Right hindlimb (tissue), 1 donor: ENCODE measurements at places on chromosomes 2 and 18.

DNA sequence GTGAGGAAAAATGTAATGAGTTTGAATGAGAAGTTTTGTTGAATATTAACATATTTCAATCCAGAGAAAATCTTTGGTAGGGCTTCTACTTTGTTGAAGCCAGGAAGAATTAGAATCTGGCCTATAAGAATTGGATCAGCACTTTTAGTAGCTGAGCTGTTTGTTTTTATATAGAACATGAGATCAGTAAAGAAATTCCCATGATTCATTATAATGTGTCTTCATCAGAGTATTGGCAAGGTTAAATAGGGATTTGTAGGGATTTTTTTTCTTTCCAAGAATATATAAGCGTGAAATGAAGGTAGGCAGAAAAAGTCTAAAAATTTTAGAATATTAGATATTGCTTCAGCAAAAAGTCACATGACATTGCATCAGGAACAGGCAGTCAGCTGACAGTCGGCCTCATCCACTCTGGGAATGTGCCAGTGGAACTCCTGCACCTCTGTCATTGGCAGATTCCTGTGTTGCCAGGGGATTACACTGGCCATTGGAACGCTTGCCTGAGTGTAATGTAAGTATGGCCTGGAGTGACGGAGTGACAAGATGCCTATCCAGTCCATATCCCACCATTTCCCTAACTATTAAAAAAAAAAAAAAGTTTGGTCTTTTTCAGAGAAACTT is 60.6 kb downstream of the SERTAD2 start:
- DNase-seq = no peak

DNA sequence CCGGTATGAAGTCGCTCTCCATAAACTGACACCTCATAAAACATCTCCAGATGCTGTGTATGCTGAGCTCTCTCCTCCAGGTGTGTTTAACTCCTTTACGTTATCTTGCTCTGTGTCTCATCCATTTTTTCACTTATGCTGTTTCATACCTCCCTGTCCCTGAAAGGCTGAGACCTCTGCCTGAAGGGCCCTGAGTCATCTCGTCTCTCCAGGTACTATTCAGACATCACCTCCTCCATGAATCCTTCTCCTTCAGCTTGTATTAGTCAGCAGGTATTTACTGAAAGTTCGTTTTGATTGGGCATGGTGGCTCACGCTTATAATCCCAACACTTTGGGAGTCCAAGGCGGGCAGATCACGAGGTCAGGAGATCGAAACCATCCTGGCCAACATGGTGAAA is 244.5 kb upstream of the EPHA4 start:
- no peak for DNase-seq

GRCh38 chr18:39523281-39523680 is 1957.7 kb upstream of the CELF4 start:
- DNase-seq = no peak

DNA sequence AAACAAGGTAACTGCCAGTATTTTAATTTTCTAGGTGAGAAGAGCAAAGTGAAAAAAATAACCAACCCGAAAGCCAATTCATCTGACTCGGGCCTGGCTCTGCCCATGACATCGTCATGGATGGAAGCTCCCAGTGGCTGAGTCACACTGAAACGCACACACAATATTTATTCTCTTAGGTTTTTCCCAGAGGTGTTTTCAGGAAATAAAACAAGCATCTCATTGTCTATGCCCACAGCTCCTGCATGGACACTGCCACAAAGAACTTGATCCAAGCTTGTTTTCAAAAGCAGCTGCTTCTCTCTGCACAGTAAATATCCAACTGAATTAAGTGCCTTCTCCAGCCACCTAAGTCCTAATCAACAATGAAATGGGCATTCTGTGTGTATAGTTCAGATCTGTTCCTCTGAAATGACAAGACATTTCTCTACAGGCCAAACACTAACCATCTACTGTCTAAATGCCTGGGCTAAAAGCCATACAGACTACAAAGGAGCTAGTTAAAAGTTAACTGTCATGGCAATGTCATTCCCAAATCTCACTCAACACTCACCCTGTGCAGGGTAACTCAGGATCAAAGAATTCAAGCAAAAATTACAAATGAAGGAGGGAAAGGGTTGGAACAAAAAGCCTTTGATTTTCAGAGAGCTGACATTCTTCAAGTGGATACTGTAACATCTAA is 62.9 kb downstream of the RPL31 start:
- DNase-seq = no peak

DNA sequence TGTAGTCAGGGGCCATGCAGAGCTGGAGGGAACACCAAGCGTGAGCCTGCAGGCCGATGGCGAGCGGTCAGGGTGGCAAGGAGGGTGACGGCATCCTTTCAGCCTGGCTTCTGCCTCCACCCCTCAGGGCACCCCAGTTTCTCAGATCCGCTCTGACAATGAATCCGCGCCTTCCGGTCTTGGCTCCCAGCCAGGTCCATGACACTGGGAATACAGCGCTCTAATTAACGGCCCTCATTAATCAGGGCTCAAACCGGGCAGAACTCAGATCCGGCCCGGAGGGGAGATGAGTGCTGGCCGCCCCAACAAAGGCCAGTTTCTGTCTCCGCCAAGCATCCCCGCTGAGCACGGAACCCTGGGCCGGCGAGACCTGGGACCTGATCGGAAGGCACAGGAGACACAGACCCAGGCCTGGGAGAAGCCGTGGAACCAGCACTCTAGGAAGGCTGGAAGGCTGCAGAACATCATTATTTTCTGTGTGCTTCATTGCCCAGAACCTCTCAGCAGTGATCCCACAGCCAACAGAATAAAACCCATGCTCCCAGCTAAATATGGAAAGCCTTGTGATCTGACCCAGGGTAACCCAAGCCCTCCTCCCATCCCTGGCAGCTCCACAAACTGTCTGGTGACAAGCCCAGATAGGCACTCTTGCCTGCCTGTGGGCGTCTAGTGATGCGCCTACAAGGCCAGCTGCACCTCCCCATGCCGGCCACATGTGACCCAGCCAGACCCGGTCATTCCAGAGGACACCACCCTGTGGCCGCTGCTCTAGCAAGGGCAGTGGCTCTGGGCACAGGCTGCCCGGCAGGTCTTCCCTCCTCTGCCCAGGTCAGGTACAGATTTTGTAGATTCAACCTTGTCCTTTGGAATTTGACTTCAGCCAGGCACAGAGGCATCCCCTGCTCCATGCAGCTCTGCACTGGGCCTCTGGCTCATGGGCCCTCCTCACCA is 438.7 kb upstream of the MYT1L start:
- no peak for DNase-seq

GRCh38 chr2:76307495-76307894 is 596.8 kb upstream of the GCFC2 start:
- DNase-seq = no peak

- DNase-seq = peak; percentile 76
Measured at GRCh38 chr2:151922845-151923666, 94.8 kb upstream of the ARL5A start.

DNA sequence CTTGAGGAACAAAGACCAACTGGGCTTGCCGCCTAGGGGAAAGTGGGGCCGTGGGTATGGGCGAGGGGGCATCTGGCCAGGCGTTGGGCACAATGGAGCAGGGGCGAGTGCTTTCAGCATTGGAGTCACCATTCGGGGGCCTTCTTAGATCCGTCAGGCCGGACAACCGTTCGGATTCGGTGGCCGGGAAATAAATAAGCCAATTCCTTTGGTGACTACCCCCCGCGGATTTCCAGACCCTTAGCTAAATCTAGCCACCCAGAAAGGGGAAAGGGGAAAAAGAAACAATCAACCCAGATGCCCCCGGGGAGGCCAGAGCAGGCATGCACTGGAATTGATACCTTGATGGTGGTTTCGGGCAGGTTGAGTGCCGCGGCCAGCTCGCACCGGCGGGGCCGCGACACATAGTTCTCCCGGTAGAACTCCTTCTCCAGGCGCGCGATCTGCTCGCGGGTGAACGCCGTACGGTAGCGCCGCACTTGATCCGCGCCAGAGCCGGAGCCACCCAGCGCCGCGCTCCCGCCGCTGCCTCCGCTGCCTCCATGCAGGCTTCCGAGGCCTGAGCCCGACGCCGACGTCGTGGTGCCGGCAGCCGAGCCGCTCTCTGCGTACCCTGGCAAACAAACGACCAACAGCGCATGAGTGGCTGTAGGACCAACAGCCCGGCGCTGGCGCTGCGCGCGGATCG is 1.8 kb downstream of the EVX2 start:
- peak; percentile 49 for DNase-seq

DNA sequence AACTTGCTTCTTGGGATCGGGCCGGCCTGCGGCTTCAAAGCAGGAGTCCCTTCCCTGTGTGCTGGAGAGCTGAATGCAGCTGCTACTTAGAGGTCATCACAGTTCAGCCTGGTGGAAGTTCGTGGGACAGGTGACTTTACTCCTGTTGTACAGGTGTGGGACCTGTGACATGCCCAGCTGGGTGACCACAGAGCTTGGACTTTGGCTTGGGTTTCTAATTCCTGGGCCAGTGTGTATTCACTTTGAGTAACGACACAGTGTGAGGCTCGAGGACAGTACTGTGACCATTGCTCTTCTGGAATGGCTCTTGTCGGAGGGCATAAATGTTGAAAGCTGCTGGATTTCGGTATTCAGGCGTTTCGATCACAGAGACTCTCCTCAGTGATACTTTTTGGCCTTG is 114.5 kb downstream of the STPG4 start:
- no peak for DNase-seq

- DNase-seq = no peak
Measured at GRCh38 chr2:170227951-170228350, 50.0 kb downstream of the MYO3B start.

- DNase-seq = peak; percentile 49
Measured at GRCh38 chr2:229226382-229226781, 44.7 kb downstream of the PID1 start.

DNA sequence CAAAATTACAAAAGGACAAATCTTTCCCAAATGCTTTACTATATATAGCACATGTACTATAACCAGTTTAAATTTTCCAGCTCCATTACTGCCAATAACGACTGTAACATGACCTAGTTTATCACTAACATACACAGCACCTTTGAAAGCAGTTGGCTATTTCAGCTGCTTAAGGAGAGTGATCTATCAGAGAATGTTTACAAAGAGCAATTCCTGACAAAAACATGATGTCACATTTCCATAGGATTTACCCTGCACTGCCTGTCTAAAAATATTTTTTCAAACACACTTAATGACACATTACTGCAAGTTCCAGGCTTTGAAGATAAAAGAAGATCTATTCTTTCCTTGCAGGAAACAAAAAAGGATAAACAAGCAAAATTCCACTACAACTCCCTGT is 40.6 kb downstream of the ZNF516 start:
- no peak for DNase-seq

DNA sequence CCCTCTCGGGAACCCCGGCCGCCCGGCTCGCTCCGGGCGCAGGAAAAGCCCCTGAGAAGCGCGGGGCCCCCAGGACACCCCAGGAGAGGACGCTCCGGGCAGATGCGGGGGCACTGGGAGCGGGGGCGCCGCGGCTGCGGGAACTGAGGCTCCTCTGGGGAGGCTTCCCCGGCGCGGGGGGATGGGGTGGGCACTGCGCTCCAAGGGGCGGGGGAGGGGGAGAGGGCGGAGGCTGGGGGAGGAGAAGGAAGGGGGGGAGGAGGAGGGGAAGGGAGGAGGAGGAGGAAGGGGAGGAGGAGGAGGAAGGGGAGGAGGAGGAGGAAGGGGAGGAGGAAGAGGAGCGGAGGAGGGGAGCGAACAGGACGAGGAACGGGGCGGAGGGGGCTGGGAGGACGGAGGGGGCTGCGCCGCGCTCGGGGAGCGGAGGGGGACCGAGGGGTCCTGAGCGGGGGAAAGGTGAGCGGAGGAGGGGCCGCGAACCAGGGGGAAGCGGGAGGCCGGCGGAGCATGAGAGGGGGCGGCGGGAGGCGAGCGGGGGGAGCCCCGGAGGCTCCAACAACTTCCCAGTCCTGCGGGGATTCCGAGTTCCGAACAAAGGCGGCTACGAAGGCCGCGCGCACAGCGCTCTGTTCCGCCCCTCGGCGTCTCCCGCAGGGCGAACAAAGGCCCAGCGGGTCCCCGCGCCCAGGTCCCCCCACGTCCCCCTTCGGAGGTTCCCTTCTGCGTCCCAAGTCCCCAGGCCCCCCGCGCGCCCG is 742 bp downstream of the PXDN start:
- DNase-seq = peak; percentile 76

DNA sequence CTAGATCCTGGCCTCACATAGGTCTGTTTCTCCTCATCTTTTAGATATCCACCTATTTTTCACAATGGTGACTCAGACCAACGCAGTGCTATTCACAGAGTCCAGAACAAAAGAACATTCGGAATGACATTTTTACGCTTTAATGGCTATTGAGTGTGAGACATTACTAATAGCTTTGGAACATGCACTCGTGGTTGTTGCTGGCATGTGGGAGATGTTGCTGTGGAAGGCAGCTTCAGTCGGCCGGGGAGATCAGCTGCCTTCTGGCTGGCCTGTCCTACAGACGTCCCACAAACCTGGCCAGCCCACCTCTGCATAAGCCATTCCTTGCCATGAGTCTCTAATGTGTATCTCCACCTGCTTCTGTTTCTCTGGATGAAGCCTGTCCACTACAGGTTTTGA is 3.4 kb downstream of the MBP start:
- DNase-seq = no peak

DNA sequence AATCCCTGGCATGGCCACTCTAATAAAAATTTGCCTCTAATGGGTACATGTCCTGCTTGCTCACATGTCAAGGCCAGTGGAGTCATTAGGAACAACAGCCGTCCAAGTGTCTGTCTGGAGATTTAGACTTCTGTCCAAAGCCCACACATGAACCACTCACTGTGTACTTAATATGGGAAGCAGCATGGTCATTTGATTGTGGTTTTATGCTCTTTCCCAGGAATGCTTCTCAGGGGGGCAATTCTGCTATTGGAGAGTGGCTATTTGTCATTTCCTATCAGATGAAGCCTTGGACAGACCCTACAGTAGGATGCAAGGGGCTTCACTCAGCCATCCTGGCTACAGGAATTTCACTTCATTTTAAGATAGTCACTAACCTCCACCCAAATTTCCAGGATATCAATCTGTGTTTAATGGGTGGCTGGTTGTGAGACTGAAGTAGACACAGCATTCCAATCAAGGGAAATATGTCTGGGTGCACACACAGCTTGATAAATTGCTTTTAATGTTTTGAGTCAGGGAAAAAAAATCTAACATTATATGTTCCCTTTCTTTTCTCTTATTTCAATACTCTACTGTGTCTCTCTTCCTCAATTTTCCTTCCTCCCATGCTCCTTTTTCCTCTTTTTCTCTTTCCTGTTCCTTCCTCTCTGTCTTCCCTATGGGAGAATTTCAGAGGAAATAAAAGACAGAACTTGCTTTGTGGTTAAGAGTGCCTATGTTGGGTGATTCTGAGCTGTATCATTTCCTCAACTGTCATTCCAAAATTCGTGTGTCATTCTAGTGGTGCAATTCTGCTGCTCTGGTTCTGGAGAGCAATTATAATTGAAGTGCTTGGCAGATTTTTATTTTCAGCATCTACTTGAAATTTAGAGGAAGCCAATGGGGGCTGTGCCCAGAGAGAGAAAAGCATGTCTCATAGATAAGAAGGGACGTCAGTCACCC is 320.1 kb downstream of the OSR1 start:
- DNase-seq = no peak

GRCh38 chr2:100619951-100620350 is 57.2 kb downstream of the PDCL3 start:
- no peak for DNase-seq

GRCh38 chr2:140929849-140930248 is 1201.0 kb downstream of the LRP1B start:
- DNase-seq = peak; percentile 25
